ENCODE measurements at places on chromosomes 7 and 10.

DNA sequence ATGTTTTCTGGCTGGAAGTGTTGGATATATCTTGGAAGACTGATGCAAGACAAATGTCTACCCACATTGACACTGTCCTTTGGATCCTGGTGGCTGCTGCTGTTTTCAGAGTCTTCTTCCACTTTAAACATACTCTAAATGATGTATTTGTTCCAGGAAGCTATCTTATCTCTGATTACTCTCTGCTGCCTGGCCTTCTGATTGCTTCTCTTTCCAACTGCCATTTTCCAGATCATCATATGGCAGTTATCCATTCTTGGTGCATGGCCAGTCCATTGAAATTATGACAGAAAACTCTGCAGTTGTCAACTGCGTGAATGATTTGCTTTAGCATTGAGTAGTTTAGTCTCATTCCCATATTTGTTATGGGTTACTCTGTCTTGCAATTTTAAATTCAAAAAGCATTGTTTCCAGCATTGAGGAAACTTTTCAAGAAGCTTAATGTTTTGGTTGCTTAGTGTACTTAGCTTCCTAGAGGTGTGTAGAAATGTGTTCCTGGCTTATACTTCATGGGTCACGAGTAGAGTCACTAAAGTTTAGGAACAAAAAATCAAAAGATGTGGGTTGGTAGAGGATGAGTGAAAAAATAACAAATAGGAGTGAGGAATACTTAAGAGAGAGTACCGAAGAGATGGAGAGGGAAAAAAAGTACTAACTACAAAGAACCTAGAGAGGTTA is 268.3 kb upstream of the MTPN start:
- no peak for DNase-seq

- DNase-seq = no peak
Measured at GRCh38 chr7:41816111-41816510, 113.2 kb upstream of the INHBA start.

GRCh38 chr7:98800996-98801395 is 68.8 kb downstream of the TMEM130 start:
- no peak for DNase-seq

DNA sequence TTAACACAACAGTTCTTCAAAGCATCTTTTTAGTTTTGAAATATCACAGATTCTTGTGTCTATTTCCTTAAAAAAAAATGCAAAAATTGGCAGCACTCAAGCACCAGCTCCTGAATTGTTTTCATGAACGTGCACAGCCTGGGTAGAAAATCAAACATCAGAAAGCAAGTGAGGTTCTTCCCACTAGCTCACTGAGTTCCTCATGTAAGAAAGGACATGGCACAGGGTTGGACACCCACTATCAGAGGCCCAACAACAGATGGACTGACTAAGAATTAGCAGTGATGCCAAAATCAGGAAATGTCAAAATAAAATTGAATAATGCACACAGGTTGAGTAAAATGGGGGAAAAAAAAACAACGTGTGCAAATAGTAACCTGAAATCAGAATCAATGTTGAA is 146.8 kb downstream of the PCLO start:
- no peak for DNase-seq

- DNase-seq = no peak
Measured at GRCh38 chr10:15313047-15313446, 58.0 kb downstream of the FAM171A1 start.

DNA sequence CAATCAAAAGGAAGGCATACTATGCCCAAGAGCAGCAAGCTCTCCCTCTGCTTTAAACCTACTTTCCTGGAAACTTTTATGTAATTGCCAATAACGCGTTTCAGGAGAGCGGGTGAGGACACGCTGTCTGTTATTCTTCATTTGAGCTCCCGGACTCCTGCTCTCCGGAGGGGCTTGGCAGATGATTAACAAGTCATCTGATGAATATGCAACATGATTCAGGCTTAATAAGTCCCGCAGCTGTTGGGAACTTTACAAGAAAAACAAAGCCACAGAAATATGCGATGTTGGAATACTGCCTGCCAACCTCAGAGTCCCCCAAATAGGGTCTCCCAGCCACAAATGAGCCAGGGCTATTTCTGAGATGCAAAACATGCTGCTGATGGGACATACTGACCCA is 348.0 kb downstream of the GPAM start:
- DNase-seq = no peak

- DNase-seq = no peak
Measured at GRCh38 chr10:6774406-6774805, 194.3 kb upstream of the PRKCQ start.
